Fibroblast of skin of left biceps (primary cell): ENCODE measurements at places on chromosomes 6 and 20.
A peak's percentile ranks its signal among the peaks of the same experiment; 100 is the strongest.

GRCh38 chr6:84601366-84601765, 163.0 kb downstream of the TBX18 start:
- DNase-seq: no peak

DNA sequence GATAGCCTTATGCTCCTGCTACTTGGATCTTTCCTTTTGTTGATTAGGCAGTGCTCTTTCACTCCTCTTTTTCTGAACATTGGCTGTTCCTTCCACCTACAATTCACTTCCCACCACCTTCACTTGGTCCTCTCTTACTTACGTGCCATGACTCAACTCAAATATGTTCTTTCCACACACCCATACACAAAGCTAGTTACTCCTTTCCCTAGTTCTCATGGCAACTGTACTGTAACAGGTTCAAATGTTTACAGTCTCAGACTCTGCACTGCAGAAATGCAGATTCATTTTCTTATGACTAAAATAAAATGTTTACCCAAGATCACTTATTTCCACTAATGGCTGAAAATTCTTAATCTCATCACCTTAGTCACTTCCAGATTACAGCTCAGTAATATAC, 174.0 kb upstream of the TSHZ2 start:
- DNase-seq: no peak

GRCh38 chr6:26025047-26025893, 62.0 kb upstream of the HFE start:
- no peak for DNase-seq

GRCh38 chr20:63538204-63539091, 1.3 kb upstream of the PTK6 start:
- DNase-seq: no peak

DNA sequence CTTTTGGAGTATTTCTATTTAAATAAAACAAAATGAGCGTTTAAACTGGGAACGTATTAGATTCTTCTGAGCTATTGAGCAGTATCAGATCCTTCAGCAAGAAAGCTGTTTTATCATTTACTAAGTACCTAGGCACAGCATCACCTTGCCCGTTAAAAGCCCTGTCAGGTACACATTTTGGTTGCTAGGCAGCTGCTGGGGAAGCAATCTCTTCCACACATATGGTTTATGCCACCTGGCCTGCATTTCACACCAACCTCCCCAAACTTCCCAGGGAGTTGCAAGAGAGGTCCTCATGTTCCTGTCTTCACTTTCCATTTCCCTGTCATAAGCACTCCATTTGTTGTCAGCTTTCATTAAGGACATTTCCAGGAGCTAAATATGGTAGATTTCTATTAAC, 400.1 kb downstream of the PLCB1 start:
- DNase-seq: no peak

DNA sequence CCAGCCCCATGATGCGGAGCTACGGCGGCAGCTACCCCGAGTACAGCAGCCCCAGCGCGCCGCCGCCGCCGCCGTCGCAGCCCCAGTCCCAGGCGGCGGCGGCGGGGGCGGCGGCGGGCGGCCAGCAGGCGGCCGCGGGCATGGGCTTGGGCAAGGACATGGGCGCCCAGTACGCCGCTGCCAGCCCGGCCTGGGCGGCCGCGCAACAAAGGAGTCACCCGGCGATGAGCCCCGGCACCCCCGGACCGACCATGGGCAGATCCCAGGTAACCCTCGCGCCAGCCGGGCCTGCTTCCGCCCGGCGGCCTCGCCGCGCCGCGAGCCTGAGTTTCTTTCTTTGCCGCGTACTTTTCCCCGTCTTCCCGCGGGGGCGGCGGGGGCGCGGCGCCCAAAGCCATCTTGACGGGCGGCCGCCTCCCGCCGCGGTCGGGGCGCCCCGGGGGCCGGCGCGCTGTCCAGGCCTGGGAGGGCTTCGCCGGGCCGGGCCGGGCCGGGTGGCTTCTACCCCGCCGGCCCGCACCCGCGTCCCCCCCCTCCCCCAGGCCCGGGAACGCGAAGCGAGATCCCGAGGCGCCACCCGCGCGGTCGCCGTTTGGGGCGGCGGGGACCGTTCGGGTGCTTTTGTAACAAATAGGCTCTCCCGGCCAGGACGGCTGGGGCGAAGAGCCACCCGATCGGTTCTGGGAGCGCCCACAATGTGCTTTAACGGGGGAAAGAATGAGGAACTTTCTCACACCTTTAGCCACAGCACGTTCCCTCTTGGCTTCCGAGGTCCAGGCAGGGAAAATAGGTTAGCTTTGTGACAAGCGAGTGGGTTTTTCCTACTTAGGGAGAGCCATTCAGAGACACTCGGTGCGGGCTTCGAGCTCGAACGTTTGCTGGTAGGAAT, 2.3 kb downstream of the ARID1B start:
- no peak for DNase-seq

- no peak for DNase-seq
Measured at GRCh38 chr6:118580585-118581419, 32.7 kb downstream of the PLN start.

- DNase-seq: peak; percentile 18
Measured at GRCh38 chr6:113953346-113953745, 17.6 kb downstream of the HDAC2 start.

- DNase-seq: no peak
Measured at GRCh38 chr20:7437311-7437710, 502.9 kb downstream of the HAO1 start.

GRCh38 chr6:75438442-75439116, 55.0 kb downstream of the FILIP1 start:
- no peak for DNase-seq

GRCh38 chr20:57849521-57850215, 139.9 kb upstream of the PMEPA1 start:
- DNase-seq: no peak

DNA sequence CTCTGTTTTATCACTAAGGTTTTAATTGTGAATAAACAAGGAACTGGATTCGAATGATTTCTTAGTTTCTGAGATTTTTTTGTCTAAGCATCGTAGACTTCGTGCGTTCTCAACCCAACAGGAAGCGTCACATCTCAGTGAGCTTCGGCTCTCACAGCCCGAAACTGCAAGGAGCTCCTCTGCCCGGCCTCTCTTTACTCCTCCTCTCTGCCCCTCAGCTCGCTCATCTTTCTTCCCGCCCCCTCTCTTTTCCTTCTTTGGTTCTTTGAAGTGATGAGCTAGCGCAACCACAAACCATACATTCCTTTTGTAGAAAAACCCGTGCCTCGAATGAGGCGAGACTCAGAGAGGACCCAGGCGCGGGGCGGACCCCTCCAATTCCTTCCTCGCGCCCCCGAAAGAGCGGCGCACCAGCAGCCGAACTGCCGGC, 480 bp upstream of the NT5E start:
- DNase-seq: no peak
